ENCODE measurements at places on chromosomes 2 and 18.

DNA sequence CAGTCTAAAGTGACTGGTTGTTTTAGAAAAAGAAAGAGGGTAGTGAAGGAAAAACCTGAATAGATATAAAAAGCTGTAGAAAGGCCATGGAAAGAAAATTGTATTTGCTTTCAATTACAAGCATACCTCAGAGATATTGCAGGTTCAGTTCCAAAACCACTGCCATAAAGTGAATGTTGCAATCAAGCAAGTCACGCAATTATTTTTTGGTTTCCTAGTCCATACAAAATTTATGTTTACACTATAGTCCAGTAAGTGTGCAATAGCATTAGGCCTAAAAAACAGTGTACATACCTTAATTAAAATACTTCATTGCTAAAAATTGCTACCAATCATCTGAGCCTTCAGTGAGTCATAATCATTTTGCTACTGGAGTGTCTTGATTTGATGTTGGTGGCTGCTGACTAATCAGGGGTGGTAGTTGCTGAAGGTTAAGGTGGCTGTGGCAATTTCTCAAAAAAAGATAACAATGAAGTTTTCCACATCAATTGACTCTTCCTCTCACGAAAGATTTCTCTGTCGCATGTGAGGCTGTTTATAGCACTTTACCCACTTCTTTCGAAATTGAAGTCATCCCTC, 2003.8 kb upstream of the PIK3C3 start:
- H3K27me3 ChIP-seq = no peaks in the 10 kb centered on the region
- no peak overlapping the region for H3K4me3 ChIP-seq
- H3K4me1 ChIP-seq = no peaks in the 10 kb centered on the region
- no peaks in the 10 kb centered on the region for H3K36me3 ChIP-seq
- no peak overlapping the region for H3K27ac ChIP-seq

GRCh38 chr2:4047961-4048891, 344.9 kb downstream of the DCDC2C start:
- no peaks in the 10 kb centered on the region for H3K4me1 ChIP-seq
- no peaks in the 10 kb centered on the region for H3K36me3 ChIP-seq
- no peak for DNase-seq
- no peaks in the 10 kb centered on the region for H3K27me3 ChIP-seq
- H3K27ac ChIP-seq = no peak overlapping the region
- no peak overlapping the region for H3K4me3 ChIP-seq

- H3K27ac ChIP-seq = no peak overlapping the region
- H3K36me3 ChIP-seq = no peaks in the 10 kb centered on the region
- no peak overlapping the region for H3K4me3 ChIP-seq
- no peaks in the 10 kb centered on the region for H3K27me3 ChIP-seq
- DNase-seq = no peak
Measured at GRCh38 chr2:152743002-152743401, 24.6 kb downstream of the ARL6IP6 start.

GRCh38 chr2:26759845-26760244, 4.2 kb upstream of the SLC35F6 start:
- no peaks in the 10 kb centered on the region for H3K27me3 ChIP-seq
- H3K4me3 ChIP-seq = no peak overlapping the region
- peaks cover 2% of the 10 kb centered on the region for H3K4me1 ChIP-seq
- H3K27ac ChIP-seq = no peak overlapping the region

Data from naive thymus-derived CD4-positive, alpha-beta T cell (primary cell).